ENCODE measurements at places on chromosomes 7 and 10. TPM values are rescaled to one million over a fixed set of nuclear protein-coding genes. Genes with fewer than 3 reads are reported as not detected.
A peak's percentile ranks its signal among the peaks of the same experiment; 100 is the strongest.

GRCh38 chr10:97656777-97657176, 16.3 kb downstream of the PI4K2A start:
- DNase-seq: no peak

GRCh38 chr10:128803790-128804189, 663.3 kb upstream of the MGMT start:
- no peak for DNase-seq

GRCh38 chr7:46886669-46887374, 695.1 kb downstream of the TNS3 start:
- DNase-seq: no peak

- no peak for DNase-seq
Observed at GRCh38 chr10:101818872-101819633, 809 bp upstream of the OGA start.

Gene EPHA1
- 73.4 TPM for total RNA-seq

Gene CFAP69
- 9.8 TPM for total RNA-seq

DNA sequence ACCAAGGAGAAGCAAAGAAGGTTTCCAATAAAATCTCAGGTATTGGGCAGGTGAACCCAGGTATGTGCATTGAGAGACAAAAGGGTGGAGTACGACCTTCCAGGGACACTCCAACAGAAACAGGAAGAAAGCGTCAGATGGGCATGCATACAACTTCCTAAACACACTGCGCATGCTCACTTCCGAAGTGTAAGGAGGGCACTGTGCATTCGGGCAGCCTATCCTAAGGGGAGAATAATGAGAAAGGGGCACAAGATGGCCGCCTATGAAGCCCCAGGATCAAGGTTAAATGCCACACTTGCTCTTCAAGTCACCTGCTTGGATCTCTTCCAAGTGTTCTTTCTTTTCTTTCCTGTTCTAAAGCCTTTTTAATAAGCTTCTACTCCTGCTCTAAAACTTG, 39.4 kb upstream of the PRSS1 start:
- no peak for DNase-seq

DNA sequence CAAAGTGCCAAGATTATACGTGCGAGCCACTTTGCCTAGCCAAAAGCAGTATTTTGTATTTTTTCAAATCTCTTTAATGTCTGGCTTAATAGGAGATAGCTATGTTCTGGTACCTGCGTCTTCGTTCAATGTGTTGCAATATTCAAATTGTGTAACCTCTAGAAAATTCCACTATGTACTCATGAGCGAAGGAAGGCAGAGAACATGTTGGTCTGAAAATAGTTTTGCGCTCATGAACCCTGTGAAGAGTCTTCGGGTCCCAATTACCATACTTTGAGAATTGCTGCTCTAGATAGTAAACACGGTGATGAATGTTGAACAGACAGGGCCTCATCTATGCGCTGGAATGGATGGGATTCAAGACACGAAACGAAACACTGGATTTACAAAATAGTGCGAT, 2.7 kb upstream of the SUV39H2 start:
- no peak for DNase-seq

- no peak for DNase-seq
Observed at GRCh38 chr10:99731306-99732032, 458 bp downstream of the COX15 start.

Gene MCMBP
- 55.5 TPM for total RNA-seq

GRCh38 chr7:20352573-20353306, 22.0 kb downstream of the ITGB8 start:
- no peak for DNase-seq

- DNase-seq: no peak
Observed at GRCh38 chr7:21749378-21749777, 196.3 kb downstream of the CDCA7L start.

DNA sequence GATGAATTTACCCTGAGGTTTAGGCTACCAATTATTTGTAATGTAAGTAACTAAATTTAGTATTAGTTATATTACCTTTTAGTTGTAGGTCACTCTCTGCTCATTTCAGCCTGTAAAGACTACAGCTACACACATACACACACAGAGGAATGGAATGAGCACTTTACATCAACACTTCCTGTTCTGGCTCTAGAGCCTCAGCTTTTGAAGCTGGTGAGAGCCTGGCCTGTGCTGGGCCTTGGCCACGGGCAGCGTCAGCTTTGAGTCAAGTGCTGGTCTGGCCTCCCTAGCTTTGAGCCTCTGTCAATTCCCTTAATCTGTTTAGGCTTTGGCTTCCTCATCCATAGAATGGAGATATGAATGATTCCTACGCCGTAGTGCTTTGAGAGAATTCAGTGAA, 141.7 kb downstream of the EGFR start:
- no peak for DNase-seq

DNA sequence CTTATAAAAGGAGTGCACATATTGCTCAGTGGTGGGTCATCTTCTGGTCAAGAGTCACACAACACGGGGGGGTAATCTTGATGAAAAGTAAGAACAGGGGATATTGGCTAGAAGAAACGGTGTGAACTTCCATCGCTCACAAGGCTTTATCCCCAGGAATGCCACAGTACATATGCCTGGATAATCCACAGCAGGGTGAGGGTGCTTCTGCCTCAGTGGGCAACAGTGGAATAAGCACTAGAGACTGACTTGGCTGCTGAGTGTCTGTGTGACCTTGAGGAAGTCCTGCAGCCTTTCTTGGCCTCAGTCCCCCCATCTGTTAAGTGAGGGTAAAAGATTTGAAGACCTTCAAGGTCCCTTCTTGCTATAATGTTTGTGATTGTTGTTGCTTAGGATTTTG, 44.9 kb upstream of the SHH start:
- DNase-seq: peak; percentile 10

Gene XRCC2
- total RNA-seq: 2.6 TPM

Gene H2BK1
- total RNA-seq: not detected

- no peak for DNase-seq
Observed at GRCh38 chr10:86139066-86139657, 227.4 kb downstream of the GRID1 start.

Gene OPN4
- total RNA-seq: 0.34 TPM

DNA sequence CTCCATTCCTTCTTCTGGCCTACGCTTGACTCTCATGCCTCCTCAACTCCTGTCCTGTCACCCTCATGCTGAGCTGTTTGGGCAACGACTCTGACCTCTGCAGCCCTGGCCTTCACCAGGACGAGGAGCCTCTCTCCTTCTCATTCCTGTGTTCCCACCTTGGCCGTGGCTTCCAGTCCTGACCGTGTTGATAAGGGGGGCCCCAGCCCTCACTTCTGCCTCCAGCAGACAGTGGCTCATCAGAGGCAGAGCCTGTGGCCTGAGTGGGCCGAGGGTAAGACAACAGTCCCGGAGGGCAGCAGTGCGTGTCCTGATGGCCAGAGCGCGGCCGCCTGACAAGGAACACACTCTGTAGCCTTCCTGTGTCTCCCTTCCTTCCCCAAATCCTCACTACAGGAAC, 61.7 kb upstream of the UBE3C start:
- DNase-seq: peak; percentile 31
